Activated naive CD8-positive, alpha-beta T cell treated with anti-CD3 and anti-CD28 coated beads for 36 hours (primary cell): ENCODE measurements at places on chromosomes 2 and 18. TPM values are rescaled to one million over a fixed set of nuclear protein-coding genes. Genes with fewer than 3 reads are reported as not detected.

GRCh38 chr2:233062946-233063268 lies 2.8 kb downstream of the INPP5D start:
- DNase-seq: no peak

Gene IL1R2
- total RNA-seq: 0.28 TPM

GRCh38 chr2:70181363-70181956 lies 9.4 kb downstream of the C2orf42 start:
- no peak for DNase-seq

Gene NDC80
- total RNA-seq: 81.6 TPM

GRCh38 chr2:165126244-165126643 lies 77.6 kb downstream of the SCN3A start:
- no peak for DNase-seq

DNA sequence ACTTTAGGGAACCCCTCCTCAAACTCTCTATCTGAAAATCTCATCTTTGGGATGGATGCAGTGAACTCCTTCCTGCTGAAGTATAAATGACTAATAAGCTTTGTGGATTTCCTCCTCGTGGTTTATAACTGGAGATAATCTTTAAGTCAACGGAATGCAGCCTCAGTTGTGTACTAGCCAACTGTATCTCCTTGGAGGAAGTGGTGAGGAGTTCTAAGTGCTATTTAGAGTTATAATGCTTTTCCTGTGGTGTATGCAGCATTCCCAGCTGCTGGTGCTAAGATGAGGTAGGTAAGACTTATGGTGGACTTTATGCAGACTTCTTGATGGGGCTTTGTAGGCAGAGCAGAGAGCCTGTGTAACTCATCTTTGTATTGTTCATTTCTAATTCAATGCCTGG lies 90.9 kb downstream of the LYPD6B start:
- DNase-seq: no peak

GRCh38 chr2:132607426-132608090 lies 62.4 kb downstream of the LYPD1 start:
- no peak for DNase-seq

GRCh38 chr2:37375741-37376288 lies 31.4 kb downstream of the QPCT start:
- no peak for DNase-seq

GRCh38 chr2:232950751-232951150 lies 62.3 kb downstream of the NGEF start:
- DNase-seq: no peak

DNA sequence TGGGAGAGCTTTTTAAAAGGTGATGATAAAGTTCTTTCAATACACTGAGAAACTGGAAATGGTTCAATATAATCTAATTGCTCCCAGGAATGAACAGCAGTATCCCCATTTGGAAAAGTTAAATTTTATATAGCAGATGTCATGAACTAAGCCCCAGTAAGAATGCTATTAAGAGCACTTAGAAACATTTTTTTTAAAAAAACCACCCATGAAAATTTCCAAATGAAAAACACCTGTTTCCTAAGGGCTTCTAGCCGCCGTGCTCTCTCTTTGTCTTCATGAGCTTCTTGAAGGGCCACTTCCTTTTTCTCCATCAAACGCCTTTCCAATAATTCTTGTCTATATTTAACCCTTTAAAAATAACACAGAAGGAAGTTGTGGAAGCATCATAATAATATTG lies 77.0 kb downstream of the UPP2 start:
- DNase-seq: no peak

Gene DSC2
- total RNA-seq: 0.26 TPM
